Sciatic nerve (tissue), 2 donors: ENCODE measurements at places on chromosomes 5 and 9. TPM values are rescaled to one million over a fixed set of nuclear protein-coding genes. Genes with fewer than 3 reads are reported as not detected.

Gene SLC6A18
- not detected for total RNA-seq

Gene FCN2
- total RNA-seq: not detected

Gene CCDC183
- total RNA-seq: 2.5 TPM

Gene DRD1
- 0.89 TPM for total RNA-seq

Gene ZDHHC11B
- total RNA-seq: 1.9 TPM

DNA sequence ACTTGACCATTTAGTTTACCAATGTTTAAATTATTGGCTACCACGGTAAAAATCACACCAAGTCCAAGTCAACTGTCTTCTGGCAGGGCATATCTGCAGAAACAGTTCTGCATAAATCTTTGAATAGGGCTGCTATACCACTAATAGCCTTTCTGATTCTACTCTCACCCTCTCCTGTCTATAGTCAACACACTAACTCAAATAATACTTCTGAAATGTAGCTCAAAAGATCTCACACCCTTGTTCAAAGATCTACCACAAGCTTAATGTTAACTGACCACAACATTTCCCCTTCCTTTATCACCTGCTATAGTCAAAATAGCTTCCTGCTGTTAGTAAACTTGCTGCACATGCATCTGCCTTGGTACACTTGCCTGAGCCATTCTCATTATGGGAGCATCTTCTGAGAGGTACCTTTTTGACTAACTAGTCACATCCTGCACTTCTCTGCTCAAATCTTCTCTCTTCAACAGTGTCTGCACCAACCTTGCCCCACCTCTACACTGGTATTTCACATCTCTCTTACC is 319.4 kb downstream of the CDH10 start:
- no peak for DNase-seq

GRCh38 chr5:57313716-57314115 is 139.9 kb downstream of the GPBP1 start:
- DNase-seq: no peak

DNA sequence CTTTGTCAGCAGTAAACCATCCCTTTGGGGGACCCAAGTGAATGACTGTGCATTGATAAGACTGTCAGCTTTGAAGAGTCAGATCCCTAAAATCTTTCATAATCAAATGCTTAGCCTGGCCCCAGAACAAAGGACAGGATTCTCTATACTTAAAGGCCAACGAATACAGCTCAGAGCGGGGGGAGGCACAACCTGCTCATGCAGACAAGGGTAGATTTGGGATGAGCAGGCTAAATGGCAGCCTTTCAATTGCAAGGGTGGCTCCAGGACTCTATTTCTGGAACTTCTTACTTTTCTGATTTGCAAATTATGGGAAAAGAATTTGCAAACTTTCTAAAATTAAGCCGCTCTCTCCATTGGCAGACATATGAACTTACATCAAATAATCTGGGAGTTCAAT is 66.4 kb downstream of the ELL2 start:
- DNase-seq: no peak

- no peak for DNase-seq
Measured at GRCh38 chr5:137220523-137220927, 278.6 kb downstream of the SPOCK1 start.

DNA sequence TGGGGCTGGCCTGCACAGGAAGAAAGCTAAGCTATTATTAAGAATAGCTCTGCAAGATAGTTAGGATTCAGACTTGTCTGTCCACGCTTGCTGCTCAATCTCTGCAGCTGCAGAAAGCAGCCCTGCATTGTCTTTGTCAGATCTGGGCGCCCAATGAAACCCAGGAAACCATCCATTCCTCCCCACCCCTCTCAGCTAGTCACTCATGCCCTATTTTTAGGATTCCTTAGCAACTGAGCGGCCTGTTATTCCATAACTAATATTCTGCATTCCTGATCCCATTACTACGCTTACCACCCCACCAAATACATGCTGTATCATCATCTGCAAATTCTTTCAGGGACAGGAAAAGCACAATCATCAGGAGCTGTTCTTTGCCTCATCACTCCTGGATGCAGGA is 52.9 kb upstream of the APC start:
- DNase-seq: no peak

- DNase-seq: no peak
Measured at GRCh38 chr5:86885489-86886230, 267.9 kb downstream of the COX7C start.
